Omental fat pad (tissue), 4 donors: ENCODE measurements at places on chromosomes 3 and 15.

DNA sequence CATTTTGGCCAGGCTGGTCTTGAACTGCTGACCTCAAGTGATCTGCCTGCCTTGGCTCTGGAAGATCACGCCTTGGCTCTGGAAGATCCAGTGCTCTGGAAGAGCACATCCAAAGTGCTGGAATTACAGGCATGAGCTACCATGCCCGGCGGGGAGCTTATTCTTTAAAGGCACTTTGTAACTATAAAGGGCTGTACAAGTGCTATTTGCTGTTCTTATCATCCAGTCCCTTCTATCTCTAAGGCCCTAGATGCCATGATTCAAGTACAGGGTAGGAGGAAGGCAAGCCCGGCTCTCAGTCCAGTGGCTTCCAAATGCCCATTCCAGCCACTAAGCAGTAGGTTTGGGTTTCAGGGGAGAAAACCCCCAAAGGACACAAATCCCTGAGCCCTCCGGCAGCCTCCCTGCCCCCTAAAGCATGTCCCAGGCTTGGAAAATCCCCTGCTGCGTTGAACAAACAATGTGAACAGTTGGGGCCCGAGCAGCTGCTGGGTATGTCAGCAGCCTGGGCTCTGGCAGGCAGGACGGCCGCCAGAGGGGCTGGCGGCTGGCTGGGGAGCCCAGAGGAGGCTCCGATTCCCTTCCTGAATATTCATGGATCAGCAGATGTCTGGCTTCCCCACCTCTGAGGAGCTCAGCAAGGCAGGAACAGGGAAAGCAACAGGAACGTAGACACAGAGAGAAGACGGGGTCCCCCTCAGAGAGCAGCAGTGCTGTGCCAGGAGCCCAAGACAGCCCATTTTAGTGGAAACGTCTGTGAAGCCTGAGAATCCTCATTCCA lies 7.7 kb downstream of the IGDCC4 start:
- DNase-seq: no peak

GRCh38 chr15:65146438-65146837 lies 12.8 kb upstream of the PDCD7 start:
- DNase-seq: no peak

DNA sequence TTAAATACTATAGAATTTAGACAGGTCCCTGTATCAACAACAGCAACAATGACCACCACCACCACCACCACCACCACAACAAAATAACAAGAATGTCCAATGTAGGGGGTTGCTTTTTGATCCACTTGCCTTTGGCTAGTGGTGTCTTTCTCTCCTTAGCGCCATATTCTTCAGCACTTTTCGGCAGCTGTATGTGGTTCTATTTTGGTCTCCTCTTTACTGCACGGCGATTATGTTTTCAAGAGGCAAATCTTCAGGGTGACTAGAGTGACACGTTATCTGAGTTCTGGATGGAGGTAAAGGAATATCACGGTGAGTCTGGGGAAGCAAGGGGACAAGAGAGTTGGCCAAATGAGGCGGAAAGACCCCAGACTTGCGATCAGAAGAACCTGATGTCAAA lies 56.1 kb downstream of the ST6GAL1 start:
- no peak for DNase-seq

DNA sequence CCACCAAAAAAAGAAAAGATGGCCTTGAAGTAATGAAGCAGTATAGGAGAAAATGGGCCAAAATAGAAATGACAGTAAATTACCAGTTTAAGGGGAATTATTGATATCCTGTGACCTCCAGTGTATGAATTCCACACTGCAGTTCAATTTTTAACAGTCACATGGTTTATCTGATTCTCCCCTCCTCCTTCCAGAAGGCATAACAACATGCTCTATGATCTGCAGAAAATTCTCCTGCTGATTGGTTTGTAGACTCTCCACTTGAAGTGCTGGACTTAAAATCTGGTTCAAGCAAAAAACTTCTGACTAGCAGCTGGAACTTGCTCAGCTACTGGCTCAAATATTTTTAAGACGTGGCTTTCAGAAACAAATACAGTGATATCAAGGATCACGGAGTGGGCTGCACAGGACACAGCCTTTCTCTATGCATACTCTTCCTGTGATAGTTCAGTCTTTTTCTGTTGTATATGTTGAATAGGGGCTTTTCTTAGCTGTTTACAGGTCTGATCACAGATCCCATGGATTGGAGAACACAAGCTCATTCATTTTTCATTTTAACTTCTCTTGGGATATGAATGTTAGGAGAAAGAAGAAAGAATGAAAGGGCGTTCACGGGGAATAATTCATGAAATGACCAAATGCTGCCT lies 211.5 kb downstream of the LSAMP start:
- DNase-seq: no peak

DNA sequence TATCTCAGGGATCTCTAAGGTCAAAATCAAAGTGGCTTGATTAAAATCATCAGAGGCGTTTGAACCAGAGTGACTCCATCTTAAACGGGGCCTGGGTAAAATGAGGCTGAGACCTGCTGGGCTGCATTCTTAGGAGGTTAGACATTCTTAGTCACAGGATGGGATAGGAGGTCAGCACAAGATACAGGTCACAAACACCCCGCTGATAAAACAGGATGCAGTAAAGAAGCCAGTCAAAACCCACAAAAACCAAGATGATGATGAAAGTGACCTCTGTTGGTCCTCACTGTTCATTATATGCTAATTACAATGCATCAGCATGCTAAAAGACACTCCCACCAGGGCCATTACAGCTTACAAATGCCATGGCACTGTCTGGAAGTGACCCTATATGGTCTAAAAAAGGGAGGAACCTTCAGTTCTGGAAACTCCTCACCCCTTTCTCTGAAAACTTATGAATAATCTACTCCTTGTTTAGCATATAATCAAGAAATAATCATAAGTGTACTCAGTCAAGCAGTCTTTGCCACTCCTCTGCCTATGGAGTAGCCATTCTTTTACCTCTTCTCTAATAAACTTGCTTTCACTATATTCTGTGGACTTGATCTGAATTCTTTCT lies 143.3 kb upstream of the SLCO3A1 start:
- no peak for DNase-seq
